SK-N-SH treated with all-trans-retinoic acid at 6 μM for 48 hours (cell line): ENCODE measurements at places on chromosomes 16 and 17.

GRCh38 chr16:75244225-75244809, 7.1 kb downstream of the BCAR1 start:
- ATAC-seq = peak; percentile 5

DNA sequence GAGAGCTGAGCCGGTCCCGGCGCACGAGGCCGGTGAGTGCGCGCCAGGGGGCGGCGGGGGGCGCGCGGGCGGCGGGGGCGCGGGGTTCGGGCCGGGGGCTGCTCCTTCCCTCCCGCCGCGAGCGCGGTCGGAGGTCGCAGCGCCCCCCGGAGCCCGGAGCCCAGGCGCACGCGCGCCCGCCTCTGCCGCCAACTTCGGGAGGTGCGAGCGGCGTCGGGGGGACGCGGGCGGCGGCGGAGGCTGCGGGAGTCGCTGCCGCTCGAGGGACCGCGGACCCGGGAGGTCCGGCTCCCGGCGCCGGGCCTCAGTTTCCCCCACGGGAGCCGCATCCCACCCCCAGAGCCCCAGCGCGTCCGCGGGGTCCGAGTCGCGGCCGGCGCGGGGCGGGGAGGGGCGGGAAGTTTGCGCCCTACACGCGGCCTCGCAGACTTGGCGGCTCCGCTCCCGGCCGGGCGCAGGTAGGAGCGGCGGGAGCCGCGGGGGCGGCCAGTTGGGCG, at the start of gene PRR35:
TSS of gene PRR35 (plus strand) at position 191 of the 497 bp plus-strand sequence. CDS start 2,901 bp downstream, outside the sequence.
- no peak for ATAC-seq

DNA sequence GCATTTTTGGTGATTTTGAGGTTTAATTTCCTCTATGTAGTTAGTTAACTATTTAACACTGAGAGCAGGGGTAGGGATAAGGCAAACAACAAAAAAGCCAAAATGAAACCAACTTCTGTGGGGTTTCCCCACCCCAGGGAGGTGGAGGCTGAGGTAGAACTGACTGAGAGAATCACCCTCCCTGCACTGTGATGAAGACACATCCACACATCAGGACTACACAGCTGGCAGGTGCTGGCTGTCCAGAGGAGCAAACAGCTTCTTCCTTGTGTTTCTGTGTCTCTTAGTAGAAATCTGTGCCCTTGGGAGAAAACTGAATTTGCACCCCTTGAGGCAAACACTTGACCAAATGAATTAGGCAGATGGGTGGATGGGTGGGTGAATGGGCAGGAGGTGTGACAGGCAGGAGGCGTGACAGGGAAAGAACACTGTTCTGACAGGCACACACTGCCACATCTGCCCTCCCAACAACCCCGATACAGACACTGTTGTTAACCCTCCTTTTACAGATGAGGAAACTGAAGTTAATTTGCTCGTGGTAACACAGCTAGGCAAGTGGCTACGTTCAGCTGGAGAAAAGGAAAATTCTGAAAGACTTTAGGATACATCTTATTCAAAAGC, 62.9 kb upstream of the AMZ2 start:
- no peak for ATAC-seq

- ATAC-seq = no peak
Measured at GRCh38 chr16:47503936-47504335, 42.8 kb downstream of the PHKB start.

GRCh38 chr17:78369791-78370381, 8.6 kb upstream of the PGS1 start:
- ATAC-seq = peak; percentile 50

DNA sequence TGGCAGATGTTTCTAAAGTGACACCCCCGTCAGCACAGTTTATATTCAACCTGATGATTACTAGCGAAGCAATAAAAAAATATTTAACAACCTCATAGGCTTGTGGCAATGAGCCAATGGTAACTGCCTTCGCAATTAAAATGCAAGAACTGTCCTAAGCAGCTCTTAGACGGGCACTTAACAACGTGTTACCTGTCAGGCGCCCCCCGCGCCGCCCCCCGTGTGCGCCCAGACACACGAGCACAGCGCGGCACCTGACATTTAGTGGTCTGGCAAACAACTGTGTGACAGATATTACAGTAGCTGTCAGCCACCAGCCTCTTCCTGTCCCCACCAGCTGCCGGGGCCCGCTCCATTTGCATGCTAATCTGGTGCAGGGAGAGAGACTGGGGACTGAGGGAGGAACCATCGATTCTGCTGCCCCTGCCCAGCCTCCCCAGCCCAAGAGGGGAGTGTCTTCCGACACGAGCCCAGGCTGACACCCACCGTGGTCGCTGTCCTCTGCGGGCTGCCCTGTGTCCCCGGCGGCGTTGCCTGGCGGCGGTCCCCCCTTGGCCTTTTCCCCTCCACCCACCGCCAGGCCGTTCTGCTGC, 12.7 kb downstream of the NDUFAF8 start:
- ATAC-seq = no peak

GRCh38 chr16:56851671-56852400, 13.2 kb upstream of the SLC12A3 start:
- ATAC-seq = no peak

DNA sequence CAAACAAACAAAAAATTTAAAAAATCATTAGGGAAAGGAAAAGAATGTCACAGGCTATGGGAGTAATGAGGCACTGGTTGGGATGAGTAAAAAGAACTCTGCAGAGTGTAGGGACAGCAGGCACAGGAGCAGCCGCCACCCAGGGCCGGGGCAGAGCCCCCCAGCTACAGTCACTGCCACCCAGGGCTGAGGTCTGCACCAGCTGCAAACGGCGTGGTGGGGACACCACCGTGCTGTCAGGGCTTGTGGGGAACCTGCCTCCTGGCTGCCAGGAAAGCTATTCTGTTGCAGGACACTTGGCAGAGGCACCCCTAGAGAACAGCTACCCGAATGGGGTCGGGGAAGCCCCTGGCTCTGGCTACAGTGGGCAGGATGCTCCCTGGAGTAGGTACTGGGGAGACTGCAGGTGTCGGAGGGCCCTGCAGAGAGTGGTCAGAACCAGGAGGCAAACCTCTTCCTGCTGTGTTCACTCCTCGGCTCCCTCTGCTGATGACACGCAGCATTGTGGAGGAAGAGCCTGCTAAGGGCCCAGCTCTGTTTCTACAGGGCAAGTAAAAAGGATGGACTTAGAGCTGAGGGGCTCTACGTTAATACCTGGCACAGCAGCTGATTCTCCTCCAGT, 32.3 kb upstream of the CAPN15 start:
- ATAC-seq = peak; percentile 89

GRCh38 chr16:28283798-28284577, 8.3 kb upstream of the SBK1 start:
- ATAC-seq = peak; percentile 44; the same call in 2 of the 3 replicates

- no peak for ATAC-seq
Measured at GRCh38 chr17:60300011-60300410, 91.9 kb downstream of the USP32 start.

DNA sequence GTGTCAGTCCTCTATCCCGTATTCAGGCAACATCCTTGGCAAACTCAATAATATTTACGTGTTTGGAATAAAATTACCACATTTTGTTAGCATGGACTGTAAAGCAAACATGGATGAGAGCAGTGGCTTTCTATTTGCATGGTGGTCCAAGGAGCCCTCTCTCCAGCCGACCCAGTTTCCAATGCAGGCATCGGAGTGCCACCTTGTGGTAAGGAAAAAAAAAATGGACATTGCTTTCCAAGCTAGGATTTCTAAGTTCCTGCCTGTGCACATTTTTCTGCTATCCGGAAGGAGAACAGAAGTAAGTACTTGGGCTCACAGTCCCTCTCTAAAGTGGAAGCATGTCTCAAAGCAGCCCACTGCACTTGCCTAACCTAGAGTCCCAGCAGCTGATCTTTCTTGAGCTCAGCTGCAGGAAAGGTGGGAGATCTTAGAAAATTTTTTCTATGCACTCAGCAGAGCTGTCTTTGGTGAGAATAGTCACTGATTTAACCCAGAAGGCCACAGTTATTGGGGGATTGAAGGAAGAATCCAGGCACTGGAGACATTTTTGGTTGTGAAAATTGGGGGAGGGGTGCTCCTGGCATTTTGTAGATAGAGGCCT, 46.0 kb upstream of the ERCC4 start:
- peak; percentile 67 for ATAC-seq

DNA sequence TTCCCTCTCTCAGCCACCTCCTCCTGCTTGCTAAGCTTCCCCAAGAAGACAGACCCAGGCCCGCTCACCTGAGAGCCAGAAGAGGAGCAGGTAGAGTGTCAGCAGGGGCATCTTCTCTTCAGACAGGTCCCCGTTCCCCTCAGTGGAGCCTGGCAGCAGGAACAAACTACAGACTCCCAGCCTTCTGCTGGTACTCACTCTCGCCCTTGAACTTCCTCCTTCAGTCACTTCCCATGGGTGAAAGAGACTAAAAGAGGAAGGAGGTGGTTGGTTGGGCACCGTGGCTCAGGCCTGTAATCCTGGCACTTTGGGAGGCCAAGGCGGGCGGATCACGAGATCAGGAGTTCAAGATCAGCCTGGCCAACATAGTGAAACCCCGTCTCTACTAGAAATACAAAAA, at the start of gene CD300LF:
TSS of gene CD300LF (minus strand) at position 168 of the 400 bp plus-strand sequence. CDS start at position 111, 57 bp downstream.
- ATAC-seq = no peak

- ATAC-seq = no peak
Measured at GRCh38 chr17:63295288-63295687, 150.8 kb downstream of the CYB561 start.

GRCh38 chr17:13474073-13474800, 127.5 kb downstream of the HS3ST3A1 start:
- ATAC-seq = no peak

DNA sequence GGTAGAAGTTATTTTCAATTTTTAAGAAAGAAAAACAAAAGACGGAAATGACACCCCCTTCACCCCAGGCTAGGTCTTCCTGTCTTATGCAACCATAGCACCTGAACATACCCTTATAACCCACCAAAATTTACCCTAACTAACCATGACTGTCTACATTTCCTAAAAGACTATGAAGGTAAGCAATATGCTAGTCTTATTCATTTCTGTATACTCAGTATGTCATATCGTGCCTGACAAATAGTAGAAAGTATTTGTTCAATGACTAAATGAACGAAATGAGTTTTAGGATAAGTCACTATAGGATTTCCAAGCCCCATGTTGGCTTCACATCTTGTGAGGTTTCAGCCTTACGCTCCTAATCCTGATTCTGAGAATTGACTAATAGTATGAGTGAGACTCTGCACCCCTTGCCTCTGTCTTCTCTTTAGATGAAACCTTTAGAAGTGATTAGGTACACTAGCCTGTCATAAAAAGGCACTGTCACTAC, 6.5 kb downstream of the ADAT1 start:
- no peak for ATAC-seq

GRCh38 chr16:88013091-88013609, 61.9 kb downstream of the BANP start:
- no peak for ATAC-seq
